ENCODE measurements at places on chromosomes 5 and 9. TPM values are rescaled to one million over a fixed set of nuclear protein-coding genes. Genes with fewer than 3 reads are reported as not detected.

The MACIR gene
- 10.8 TPM for polyA plus RNA-seq

The GARIN3 gene
- not detected for polyA plus RNA-seq

GRCh38 chr5:84379749-84380148, 4.9 kb downstream of the EDIL3 start:
- no peak for DNase-seq
- H3K4me3 ChIP-seq, result no peak overlapping the region
- no peak overlapping the region for H3K27ac ChIP-seq
- H3K36me3 ChIP-seq, result no peaks in the 10 kb centered on the region
- no peaks in the 10 kb centered on the region for H3K4me1 ChIP-seq

GRCh38 chr5:22787398-22787797, 65.7 kb downstream of the CDH12 start:
- no peaks in the 10 kb centered on the region for H3K4me1 ChIP-seq
- H3K36me3 ChIP-seq, result no peaks in the 10 kb centered on the region
- no peak for DNase-seq
- no peaks in the 10 kb centered on the region for H3K27me3 ChIP-seq

DNA sequence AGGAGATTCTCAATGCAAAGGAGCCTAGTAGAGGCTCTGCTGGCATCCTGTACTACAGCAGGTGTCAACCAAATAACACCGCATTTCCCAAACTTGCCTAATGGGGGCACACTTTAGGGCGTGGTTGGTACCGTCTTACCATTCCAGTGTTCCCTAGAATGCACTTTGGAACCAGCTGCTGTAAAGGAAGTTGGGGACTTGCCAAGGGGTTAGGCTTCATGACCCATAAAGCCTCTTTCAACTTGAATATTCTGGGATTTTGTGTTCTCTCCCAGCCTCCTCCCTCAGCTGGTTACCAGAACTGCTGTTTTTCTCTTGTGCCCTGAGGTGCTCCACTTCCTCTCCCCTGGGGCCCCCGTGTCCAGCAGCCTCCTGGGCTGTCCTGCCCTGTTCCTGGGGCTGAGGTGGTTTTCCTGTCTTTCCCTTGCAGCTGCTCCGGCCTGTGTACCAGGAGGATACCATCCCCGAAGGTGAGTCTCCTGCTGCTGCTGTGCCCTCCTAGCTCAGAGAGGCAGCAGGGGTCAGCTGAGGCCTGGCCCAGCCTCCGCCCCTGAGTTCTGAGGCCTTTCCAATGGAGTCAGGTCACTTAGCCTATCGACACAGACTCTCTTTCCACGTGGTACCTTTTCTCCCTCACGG, 44.7 kb downstream of the RGS3 start:
- H3K4me3 ChIP-seq, result no peak overlapping the region
- peaks cover 13% of the 10 kb centered on the region for H3K4me1 ChIP-seq
- DNase-seq, result no peak
- H3K27ac ChIP-seq, result no peak overlapping the region
- H3K36me3 ChIP-seq, result no peaks in the 10 kb centered on the region

GRCh38 chr9:89444925-89445765, 52.8 kb downstream of the SEMA4D start:
- H3K4me3 ChIP-seq, result no peak overlapping the region
- peak overlapping the region; percentile 30 for H3K27ac ChIP-seq
- no peaks in the 10 kb centered on the region for H3K27me3 ChIP-seq
- H3K36me3 ChIP-seq, result no peaks in the 10 kb centered on the region
- DNase-seq, result no peak

- DNase-seq, result no peak
- H3K36me3 ChIP-seq, result no peaks in the 10 kb centered on the region
- H3K27ac ChIP-seq, result no peak overlapping the region
- no peaks in the 10 kb centered on the region for H3K4me1 ChIP-seq
- H3K27me3 ChIP-seq, result no peaks in the 10 kb centered on the region
These were observed 11.7 kb upstream of the SH3PXD2B start for GRCh38 chr5:172466062-172466461.

DNA sequence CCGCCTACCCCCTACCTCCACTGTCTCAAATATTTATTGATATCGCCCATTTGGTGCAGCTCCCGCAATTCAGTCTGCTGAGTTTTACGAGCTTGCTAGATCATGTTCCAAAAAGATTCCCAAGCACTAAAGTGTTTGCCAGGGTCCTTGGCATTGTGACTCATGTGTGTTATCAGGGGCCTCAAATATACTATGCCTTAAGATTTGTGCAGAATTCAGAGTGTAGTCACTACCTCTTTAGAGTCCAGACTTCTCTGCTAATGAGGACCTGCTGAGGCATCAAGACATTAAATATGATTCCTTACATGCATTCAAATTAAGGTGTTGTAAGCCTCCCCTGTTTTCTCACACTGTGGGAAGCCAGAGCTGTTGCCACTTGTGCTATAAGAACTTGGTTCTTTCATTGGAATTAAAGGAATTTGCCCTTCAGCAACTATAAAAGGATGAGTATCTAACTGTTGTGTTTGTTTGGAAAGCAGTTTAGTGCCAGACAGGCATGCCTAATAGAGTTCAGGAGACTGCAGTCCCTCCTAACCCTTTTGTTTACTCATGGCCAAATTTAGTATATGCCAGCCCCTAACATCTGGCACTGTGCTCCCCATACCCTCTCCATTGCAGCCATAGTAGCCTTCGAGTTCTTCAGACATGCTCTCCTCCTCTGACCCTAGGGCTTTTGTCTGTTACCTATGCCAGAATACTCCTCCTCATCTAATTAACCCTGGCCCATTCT, 316.4 kb downstream of the NR3C1 start:
- H3K4me1 ChIP-seq, result peaks cover 21% of the 10 kb centered on the region
- DNase-seq, result no peak
- H3K27me3 ChIP-seq, result no peaks in the 10 kb centered on the region
- H3K4me3 ChIP-seq, result no peak overlapping the region
- H3K27ac ChIP-seq, result no peak overlapping the region

GRCh38 chr9:131627648-131628458, 82.5 kb downstream of the PRRT1B start:
- peaks cover 50% of the 10 kb centered on the region for H3K36me3 ChIP-seq
- H3K27me3 ChIP-seq, result no peaks in the 10 kb centered on the region
- H3K27ac ChIP-seq, result peak overlapping the region; percentile 79

- no peaks in the 10 kb centered on the region for H3K27me3 ChIP-seq
- no peak overlapping the region for H3K27ac ChIP-seq
- peaks cover 15% of the 10 kb centered on the region for H3K4me1 ChIP-seq
- no peak for DNase-seq
- no peaks in the 10 kb centered on the region for H3K36me3 ChIP-seq
- no peak overlapping the region for H3K4me3 ChIP-seq
These were observed 70.5 kb upstream of the BOD1 start for GRCh38 chr5:173686950-173687349.

DNA sequence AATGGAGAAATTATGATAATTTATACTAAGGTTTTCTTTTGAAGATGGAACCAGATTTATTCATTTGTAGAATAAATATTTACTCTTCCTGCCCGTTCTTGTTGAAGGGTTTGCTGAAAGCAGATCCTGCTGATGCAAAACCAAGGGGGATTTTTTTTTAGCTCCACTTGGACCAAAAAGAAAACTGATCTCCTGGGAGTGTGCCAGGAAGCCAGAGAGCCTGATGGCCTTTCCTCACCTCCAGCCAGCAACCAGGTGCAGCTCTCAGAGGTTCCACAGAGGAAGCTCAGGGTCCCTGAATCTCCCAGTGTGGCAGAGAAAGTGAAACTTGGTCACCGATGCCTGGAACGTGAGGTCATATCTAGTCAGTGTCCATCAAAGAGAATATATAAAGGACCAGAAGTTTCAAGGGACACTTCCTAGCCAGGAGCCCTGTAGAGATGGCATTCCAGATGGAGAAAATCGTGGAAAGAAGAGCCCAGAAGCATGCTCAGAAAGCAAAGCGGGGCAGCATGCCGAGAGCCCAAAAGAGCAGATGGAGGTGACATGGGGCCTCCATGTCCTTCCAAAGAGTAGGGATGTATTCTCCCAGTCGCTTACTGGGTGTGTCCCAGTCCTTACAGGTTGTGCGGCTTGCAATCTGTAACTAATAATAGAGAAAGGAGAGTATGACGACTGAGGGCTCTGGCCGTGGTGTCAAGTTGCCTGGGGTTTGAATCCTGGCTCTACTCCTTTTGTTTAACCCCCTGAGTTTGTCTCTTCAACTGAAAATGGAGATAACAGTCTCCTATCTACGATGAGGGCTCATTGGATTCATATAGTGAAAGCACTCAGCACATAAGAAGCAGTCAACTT, 12.2 kb downstream of the AFAP1L1 start:
- H3K4me3 ChIP-seq, result peak overlapping the region; percentile 47
- H3K27me3 ChIP-seq, result no peaks in the 10 kb centered on the region
- peaks cover 71% of the 10 kb centered on the region for H3K4me1 ChIP-seq
- peak overlapping the region; percentile 66 for H3K27ac ChIP-seq

DNA sequence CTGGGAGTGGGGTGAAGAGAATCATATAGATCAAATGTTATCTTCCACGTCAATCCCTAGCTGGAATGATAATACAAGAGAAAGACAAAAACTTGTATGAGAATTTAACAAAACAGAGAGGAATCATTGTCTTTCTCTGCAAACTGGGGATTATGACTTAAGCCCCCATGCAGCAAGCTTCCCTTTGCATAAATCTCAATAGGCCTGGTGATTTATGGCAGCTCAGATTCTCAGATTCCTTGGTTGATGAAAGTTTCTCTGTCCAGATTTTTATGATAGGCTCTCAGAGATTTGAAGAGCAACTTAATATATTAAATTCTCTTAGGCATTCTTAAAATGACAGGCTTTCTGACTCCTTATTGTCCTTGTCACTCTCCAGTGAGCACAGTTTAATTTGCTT, 56.0 kb downstream of the RASGRF2 start:
- H3K27me3 ChIP-seq, result no peaks in the 10 kb centered on the region
- H3K27ac ChIP-seq, result no peak overlapping the region
- H3K4me1 ChIP-seq, result no peaks in the 10 kb centered on the region

DNA sequence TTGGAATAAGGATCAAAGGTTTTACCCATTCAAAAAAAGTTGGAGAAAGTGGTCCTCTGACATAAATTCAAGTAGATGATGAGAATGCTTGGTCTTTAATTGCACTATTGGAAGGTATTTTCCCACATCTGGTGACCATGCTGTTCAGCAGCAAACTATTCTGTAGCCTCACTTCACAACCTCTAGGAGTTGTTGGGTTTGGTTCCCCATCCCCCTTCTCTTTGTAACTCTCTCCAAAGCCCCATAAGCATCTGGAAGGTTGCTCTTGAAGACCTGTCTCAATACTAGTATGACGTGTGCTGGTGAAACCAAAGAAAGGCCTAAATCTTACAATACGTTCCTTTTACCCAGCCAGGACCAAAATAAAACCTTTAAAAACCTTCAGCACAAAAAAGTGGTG, 8.5 kb downstream of the RGMB start:
- no peak for DNase-seq
- H3K4me3 ChIP-seq, result no peak overlapping the region
- H3K27me3 ChIP-seq, result no peaks in the 10 kb centered on the region
- peaks cover 79% of the 10 kb centered on the region for H3K4me1 ChIP-seq
- H3K27ac ChIP-seq, result no peak overlapping the region
- no peaks in the 10 kb centered on the region for H3K36me3 ChIP-seq

DNA sequence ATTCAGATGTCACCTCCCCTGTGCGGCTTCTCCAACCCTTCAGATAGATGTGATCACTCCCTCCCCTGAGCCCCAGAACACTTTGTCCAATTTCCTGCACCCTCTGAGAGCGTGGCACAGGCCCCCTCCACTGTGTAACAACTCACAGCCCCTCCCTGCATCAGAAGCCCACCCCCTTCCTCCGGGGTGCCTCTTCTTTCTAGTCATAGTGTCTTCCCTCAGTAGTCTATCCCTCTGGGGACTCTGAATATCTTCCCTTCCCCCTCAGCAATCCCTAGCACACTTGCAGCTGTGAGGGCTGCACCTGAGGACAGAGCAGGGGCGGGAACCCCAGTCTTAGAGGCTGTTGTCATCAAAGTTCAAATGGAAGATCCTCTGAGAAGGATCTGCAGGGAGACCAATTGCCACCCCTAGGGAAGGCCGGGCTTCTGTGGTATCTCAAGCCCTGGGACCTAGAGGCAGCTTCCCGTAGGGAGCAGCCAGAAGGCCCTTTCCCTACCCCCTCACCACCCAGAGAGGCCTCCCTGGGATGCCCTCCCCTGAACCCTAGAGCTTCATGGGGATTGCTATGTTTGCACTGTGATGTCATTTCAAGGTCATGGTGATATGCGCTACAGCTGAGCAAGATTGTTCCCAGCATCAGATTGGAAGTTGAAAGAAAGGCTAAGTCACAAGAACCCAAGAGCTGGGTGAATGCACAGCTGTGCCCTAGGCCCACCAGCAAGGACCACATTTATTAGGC, 70.7 kb downstream of the THBS4 start:
- H3K36me3 ChIP-seq, result no peaks in the 10 kb centered on the region
- H3K4me1 ChIP-seq, result no peaks in the 10 kb centered on the region
- no peaks in the 10 kb centered on the region for H3K27me3 ChIP-seq
- no peak overlapping the region for H3K27ac ChIP-seq
- no peak overlapping the region for H3K4me3 ChIP-seq

DNA sequence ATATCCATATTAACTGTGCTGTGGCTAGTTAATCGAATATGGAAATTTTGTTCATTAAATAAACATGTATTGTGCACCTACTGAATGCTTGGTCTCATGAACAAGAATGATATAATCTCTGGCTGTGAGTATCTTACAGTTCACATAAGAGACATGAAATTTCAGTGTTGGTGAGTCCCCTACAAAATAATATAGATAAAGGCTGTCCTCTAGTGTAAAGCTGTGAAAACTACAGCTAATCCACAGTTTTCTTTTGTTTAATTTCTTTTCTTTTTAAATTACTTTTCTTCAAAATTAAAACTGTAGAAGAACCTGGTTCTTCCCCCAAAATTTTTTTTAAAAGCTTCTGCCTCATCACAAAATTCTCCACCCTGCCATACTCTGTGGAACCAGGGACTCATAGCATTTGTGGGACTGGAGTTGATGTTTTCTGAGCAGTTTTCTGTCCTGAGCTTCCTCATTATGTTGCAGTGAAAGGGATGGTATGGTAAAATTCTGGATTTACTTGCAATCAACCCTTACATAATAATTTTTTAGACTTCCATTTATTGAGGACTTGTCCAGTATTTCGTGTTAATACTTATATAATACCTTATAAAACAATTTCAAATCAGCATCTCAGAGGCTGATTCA, 135.0 kb downstream of the STK32A start:
- H3K27ac ChIP-seq, result no peak overlapping the region
- H3K27me3 ChIP-seq, result no peaks in the 10 kb centered on the region
- no peak overlapping the region for H3K4me3 ChIP-seq

GRCh38 chr9:111036429-111036789, 1.9 kb downstream of the LPAR1 start:
- H3K27me3 ChIP-seq, result no peaks in the 10 kb centered on the region
- DNase-seq, result peak; percentile 75
- H3K4me1 ChIP-seq, result no peaks in the 10 kb centered on the region
- H3K36me3 ChIP-seq, result no peaks in the 10 kb centered on the region
- H3K4me3 ChIP-seq, result peak overlapping the region; percentile 66
